ENCODE measurements at places on chromosomes 5 and 9.

GRCh38 chr9:32326146-32326545 lies 58.3 kb upstream of the ACO1 start:
- no peak for DNase-seq

DNA sequence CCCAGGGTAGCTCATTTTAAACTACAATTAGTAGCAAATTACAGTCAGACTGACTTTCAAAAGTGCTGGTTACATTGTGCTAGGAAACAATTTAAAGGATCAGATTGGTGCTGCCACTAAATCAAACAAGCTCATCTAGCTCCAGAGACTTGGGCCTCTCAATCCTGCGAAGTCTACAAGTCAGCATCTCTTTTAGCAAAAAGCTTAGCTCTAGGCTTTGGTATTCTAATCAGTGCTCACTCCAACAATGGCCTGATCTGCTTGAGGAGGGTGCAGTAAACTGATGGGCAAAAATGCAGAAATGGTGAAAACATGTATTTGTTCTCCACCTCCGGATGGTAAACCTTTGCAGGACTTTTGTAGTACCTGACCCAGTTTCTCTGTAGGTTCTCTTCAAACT lies 47.0 kb upstream of the SEMA6A start:
- no peak for DNase-seq

DNA sequence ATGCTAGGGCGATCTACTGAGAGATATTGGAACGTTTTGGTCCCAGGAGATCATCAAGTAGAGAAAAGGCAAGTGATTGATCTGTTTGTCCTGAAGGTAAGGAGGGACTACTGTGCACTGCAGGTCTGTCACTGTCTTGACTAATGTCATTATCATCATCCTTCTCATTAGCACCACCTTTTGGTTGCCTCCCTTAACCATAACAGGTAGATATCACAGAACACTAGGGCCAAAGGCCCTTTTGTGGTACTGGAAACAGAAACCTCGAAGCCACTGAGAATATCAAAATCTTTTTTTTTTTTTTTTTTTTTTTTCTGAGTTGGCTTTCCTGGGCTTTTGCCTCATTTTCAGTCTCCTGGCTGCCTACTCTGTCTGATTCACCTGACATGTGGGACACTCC lies 134.0 kb downstream of the KCTD16 start:
- DNase-seq: no peak

DNA sequence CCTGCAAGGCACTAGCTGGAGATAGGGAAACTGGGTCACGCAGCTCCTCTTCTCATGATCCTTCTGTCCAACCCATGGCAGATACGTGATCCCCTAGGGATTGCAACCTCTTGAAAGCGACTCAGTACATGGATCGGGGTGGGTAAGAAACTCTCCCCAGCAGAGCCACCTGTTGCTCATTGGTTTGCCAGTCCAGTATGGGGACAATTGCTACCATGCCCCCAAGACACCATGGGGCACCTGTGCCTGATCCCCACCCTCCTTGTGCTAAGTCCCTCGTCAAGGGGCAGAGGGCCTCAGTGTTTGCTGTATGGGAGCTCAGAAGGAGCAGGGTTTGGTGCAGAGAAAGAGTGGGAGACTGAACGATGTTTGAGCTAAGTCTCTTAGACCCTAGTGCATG lies 500.9 kb downstream of the ENC1 start:
- no peak for DNase-seq

All from stimulated activated CD8-positive, alpha-beta memory T cell treated with anti-CD3 and anti-CD28 coated beads, Interleukin-7, amount 100 ng/mL, for 4 hours (primary cell).